Mesothelial cell of epicardium (in vitro differentiated cells): ENCODE measurements at places on chromosomes 7 and 10.

DNA sequence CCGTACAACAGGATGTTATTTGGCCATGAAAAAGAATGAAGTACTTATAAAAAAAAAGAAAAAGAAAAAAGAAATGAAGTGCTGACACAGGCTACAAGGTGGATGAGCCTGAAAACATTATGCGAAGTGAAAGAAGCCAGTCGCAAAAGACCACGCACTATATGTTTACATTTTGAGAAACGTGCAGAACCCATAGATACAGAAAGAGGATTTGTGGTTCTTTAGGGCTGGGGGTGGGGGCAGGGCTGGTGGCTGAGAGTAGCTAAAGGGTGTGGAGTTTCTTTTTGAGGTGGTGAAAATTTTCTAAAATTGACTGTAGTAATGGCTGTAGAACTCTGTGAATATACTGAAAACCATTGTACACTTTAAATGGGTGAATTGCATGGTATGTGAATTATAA is 86.0 kb upstream of the FAM20C start:
- no peaks in the 10 kb centered on the region for H3K4me1 ChIP-seq
- H3K36me3 ChIP-seq: no peaks in the 10 kb centered on the region
- peaks cover 21% of the 10 kb centered on the region for H3K27me3 ChIP-seq
- H3K4me3 ChIP-seq: no peak overlapping the region
- H3K27ac ChIP-seq: no peak overlapping the region

- no peak overlapping the region for H3K4me3 ChIP-seq
- no peaks in the 10 kb centered on the region for H3K27me3 ChIP-seq
- DNase-seq: no peak
- H3K4me1 ChIP-seq: peaks cover 7% of the 10 kb centered on the region
- H3K27ac ChIP-seq: no peak overlapping the region
Observed at GRCh38 chr7:50228148-50228547, 76.4 kb upstream of the IKZF1 start.

- peaks cover 76% of the 10 kb centered on the region for H3K27me3 ChIP-seq
- no peaks in the 10 kb centered on the region for H3K36me3 ChIP-seq
- DNase-seq: no peak
- no peak overlapping the region for H3K4me3 ChIP-seq
- H3K27ac ChIP-seq: no peak overlapping the region
Observed at GRCh38 chr10:2891073-2891769, 176.1 kb upstream of the PFKP start.

GRCh38 chr10:127392351-127393235 is 156.5 kb upstream of the NPS start:
- H3K4me1 ChIP-seq: peaks cover 4% of the 10 kb centered on the region
- no peaks in the 10 kb centered on the region for H3K27me3 ChIP-seq
- H3K27ac ChIP-seq: no peak overlapping the region
- DNase-seq: no peak
- H3K36me3 ChIP-seq: peaks cover 20% of the 10 kb centered on the region
- H3K4me3 ChIP-seq: no peak overlapping the region

- H3K27ac ChIP-seq: no peak overlapping the region
- DNase-seq: no peak
- H3K4me3 ChIP-seq: no peak overlapping the region
Observed at GRCh38 chr7:50321487-50322067, 17.1 kb downstream of the IKZF1 start.

GRCh38 chr7:108911016-108911415 is 341.3 kb downstream of the DNAJB9 start:
- H3K36me3 ChIP-seq: peaks cover 3% of the 10 kb centered on the region
- DNase-seq: no peak
- H3K4me3 ChIP-seq: no peak overlapping the region
- H3K4me1 ChIP-seq: peaks cover 4% of the 10 kb centered on the region
- H3K27me3 ChIP-seq: no peaks in the 10 kb centered on the region

DNA sequence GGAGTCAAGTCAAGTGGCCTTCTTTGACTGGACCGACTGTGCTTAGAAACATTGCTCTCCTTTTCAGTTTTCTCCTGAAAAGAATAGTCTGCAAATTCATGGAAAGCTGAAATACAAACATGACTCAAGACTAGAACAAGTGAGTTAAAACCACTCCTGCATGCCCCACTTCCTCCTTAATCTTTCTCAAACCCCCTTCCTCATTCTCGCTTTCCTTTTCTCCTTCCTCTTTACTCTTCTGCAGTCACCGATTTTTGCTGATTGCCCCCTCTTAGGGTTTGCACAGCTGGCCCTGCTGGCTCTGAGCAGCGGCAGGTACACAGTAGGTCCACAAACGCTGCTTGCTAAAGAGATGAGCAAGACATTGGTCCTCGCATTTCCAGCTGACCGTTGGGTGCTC is 34.8 kb upstream of the MKI67 start:
- H3K4me3 ChIP-seq: no peak overlapping the region
- H3K27ac ChIP-seq: no peak overlapping the region
- no peaks in the 10 kb centered on the region for H3K4me1 ChIP-seq
- H3K27me3 ChIP-seq: peaks cover 54% of the 10 kb centered on the region

DNA sequence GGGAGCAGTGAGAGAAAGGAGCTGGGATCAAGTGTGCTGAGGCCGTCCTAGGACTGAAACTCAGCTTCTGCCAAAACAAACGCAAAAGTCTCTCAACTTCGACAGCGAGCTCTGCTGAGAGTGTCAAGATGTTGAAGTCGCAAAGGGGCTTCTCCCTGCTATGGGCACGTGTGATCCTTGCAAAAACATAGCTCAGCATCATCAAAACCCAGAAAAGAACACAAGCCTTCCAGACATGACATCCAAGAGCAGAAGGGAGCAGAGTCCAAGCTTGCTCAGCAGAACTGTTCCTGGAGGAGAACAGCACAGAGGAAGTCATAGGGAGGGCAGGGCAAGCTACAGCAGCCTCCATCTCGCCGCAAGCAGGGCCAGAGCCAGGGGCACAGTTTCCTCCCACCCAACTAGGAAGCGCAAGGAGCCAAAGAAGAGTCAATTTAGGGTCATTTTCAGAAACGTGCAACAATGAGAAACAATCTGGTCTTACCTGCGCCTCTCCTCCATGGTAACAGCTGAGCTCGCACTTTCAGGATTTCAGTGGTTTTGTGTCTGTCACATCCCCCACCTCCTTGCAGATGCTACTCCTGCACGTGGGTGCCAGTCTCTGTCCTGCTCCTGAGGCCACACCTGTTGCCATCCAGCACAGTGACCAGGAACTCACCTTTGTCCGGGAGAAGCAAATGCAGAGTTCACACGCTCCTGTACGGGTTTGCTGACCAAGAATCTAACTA is 113.9 kb downstream of the DIP2C start:
- no peak for DNase-seq
- no peaks in the 10 kb centered on the region for H3K27me3 ChIP-seq
- H3K36me3 ChIP-seq: peaks cover under 1% of the 10 kb centered on the region
- H3K4me1 ChIP-seq: peaks cover 35% of the 10 kb centered on the region
- H3K27ac ChIP-seq: peak overlapping the region; percentile 3

DNA sequence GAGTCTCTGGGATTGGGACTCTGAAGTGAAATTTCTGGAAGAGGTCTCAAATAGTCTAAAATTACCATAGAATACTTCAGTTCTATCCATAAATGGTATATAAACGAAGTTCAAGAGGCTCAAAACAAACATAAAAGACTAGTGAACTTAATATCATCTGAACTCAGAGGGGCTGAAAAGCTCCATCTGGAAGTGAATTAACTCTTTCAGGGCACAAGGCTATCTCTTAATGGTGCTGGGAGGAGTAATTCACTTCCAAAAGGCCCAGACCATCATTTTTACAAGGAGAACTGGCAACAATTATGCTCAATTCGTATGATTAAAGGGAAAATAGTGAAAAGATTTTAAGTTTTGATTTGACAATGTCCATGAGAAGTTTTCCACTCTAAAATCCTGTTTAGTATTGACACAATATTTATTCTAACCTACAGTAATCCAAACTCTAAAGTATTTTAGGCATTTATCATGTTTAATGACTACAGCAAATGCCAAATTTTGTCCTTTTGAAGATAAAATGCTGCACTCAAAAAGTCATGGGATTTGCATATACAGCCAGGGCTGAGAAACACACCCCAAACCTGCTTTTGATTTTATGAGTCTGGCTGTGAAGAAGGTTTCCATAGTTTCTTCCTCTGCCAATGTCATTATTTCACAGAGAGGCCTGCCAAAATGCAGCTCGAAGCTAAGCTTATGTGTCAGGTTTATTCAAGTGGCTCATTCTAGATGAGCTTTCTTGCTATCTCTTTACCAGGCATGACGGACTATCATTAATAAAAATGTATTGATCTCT is 143.9 kb downstream of the HIBADH start:
- H3K27me3 ChIP-seq: no peaks in the 10 kb centered on the region
- peaks cover 5% of the 10 kb centered on the region for H3K36me3 ChIP-seq
- no peak overlapping the region for H3K4me3 ChIP-seq
- H3K4me1 ChIP-seq: peaks cover 39% of the 10 kb centered on the region
- peak overlapping the region; percentile 10 for H3K27ac ChIP-seq
- no peak for DNase-seq

DNA sequence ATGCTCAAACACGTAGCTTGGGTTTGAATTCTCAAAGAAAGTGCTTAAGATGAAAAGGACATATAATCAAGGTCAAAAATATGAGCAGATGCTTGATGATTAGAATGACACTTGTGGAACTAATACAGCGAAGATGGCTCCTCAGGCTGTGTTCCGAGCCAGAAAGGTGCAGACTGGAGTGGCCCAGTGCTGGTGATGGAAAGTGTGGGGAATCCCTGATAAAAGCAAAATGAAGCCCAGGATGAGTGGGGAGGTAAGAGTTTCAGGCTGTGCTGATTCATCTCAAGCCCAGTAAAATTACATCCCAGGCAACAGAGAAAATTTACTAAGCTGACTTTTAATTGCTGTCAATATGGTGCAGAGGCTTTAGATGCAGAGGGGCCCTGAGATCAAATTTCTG is 77.8 kb upstream of the IKZF1 start:
- H3K27ac ChIP-seq: no peak overlapping the region
- no peak for DNase-seq
- H3K27me3 ChIP-seq: no peaks in the 10 kb centered on the region

GRCh38 chr7:50838675-50839377 is 56.1 kb upstream of the GRB10 start:
- DNase-seq: no peak
- peaks cover 18% of the 10 kb centered on the region for H3K27me3 ChIP-seq
- no peak overlapping the region for H3K4me3 ChIP-seq
- H3K36me3 ChIP-seq: no peaks in the 10 kb centered on the region
- no peak overlapping the region for H3K27ac ChIP-seq
- no peaks in the 10 kb centered on the region for H3K4me1 ChIP-seq

DNA sequence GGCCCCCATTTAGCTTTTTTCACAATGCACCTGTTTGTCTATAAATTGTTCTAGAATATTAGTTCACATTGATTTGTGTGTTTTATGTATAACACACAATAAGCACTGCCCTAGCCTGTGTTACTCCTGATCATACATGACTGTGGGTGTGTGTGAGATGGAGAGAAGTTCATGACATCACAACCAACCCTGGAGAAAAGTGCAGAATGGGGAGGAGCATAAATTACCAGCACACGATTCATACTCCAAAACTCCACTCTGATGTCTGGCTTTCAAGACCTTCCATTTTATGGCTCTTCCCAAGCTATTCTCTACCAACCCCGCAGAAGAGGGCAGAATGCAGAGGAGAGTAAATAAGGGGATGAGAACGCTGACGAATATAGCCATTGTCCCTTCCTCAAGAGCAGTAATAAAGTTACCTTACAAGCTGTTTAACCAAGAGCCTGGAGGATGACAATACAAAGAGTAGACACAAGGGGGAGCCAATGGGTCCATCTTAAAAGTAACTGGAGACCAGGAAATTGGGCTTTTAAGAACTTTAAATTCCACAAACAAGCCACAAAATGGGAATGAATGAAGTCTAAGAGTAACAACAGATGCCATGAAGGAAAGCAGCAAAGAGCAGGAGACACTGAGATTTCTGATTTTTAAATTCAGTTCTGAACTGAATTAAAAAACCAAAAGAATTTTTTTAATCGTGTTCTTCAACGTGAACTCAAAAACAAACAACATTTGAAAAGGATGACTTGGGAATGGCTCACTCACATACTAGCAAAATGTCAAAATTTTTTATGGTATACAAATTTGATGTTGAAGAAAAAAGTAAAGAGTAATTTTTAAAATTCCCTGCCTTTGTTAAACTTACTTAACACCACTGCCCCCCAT is 159.6 kb downstream of the PARD3 start:
- DNase-seq: no peak
- no peak overlapping the region for H3K27ac ChIP-seq
- H3K36me3 ChIP-seq: no peaks in the 10 kb centered on the region
- H3K27me3 ChIP-seq: no peaks in the 10 kb centered on the region

DNA sequence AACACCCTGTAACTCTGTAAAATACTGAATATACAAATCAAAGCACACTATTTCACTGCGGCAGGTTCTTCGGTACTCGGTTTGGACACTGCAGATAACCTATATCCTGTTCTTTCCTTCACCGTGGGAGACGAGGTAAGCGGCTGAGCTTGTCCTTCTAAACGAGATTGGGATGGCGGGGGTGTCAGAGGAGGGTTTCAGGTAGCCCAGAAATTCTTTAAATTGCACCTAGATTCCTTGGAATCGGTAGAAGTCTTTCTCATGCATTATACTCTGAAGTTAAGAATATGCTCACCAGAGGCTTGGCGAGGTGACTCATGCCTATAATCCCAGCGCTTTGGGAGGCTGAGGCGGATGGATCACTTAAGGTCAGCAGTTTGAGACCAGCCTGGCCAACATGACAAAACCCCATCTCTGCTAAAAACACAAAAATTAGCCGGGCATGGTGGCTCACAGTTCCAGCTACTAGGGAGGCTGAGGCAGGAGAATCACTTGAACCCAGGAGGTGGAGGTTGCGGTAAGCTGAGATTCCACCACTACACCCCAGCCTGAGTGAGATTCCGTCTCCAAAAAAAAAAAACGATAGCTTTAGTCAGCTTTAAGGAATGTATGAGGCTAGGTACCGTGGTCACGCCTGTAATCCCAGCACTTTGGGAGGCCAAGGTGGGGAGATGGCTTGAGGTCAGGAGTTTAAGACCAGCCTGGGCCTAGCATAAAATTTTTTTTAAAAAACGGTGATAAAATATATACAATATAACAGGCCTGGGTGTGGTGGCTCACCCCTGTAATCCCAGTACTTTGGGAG is 10.1 kb upstream of the LAT2 start:
- H3K27ac ChIP-seq: peak overlapping the region; percentile 62
- peaks cover 8% of the 10 kb centered on the region for H3K27me3 ChIP-seq
- H3K4me3 ChIP-seq: no peak overlapping the region
- peaks cover 11% of the 10 kb centered on the region for H3K36me3 ChIP-seq
- DNase-seq: no peak
